Inflammatory macrophage treated with lipopolysaccharide for 4 hours (primary cell): ENCODE measurements at places on chromosomes 1 and 21.

GRCh38 chr1:162360874-162361260 is 15.8 kb downstream of the SPATA46 start:
- DNase-seq, result no peak

GRCh38 chr1:226365831-226366231 is 42.1 kb downstream of the PARP1 start:
- no peak for DNase-seq

DNA sequence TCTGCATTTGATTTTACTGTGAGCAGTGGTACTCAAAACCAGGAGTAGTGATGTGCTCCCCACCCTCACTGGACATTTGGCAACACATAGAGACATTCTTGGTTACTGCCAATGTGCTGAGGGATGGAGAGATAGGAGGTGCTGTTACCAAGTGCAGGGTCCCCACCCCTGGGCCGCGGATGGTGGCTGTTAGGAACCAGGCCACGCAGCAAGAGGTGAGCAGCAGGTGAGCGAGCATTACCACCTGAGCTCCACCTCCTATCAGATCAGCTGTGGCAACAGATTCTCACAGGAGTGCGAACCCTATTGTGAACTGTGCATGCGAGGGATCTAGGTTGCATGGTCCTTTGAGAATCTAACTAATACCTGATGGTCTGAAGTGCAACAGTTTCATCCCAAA is 95.7 kb downstream of the AKT3 start:
- DNase-seq, result no peak

DNA sequence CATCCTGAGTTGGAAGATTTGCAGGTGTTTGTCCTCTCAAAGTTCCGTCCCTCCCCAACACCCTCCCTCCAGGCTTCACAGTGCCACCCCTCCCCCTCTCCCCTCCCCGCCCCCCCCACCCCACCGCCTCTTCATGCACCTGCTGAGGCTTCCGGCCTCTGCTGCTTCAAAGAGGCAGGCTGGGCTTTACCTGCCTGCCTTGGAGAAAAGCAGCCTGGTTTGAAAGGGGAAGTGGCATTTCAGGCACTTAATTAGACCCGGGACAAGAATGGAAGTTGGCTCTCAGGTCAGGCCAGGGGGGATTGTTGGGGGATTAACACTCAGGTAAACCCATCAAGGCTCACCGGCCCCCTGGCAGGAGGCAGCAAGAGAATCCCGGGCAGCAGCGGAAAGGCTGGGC is 21.1 kb downstream of the PAX7 start:
- no peak for DNase-seq

DNA sequence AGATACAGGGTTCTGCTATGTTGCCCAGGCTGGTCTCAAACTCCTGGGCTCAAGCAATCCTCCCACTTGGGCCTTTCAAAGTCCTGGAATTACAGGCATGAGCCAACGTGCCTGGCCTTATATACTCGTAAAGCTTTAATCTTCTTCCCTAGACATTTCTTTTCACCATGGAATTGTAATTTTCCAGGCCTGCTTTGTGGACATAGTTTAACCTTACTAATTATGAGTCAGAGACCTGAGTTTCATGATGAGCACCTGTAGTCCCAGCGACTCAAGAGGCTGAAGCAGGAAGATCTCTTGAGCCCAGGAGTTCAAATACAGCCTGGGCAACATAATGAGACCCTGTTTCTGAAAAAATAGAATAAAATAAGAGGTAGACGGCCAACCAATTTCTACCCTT is 12.3 kb downstream of the PATJ start:
- DNase-seq, result no peak

DNA sequence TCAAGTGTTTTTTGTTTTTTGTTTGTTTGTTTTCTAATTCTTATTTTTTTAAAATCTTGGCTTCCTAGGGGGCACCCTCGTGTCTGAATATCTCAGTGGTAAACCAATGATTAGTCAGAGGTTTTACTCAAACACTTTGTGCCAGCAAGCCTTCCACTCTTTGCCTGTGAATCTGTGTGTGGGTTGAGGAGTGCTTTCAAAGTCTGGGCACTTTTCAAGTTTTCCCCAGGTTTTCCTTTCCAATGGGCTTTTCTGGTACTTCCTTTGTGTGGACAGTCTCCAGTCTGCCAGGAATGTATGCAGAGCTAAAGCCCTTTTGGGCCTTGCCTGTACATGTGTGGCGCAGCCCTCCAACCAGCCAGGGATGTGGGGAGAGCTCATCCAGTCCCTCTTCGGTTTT is 9.7 kb upstream of the PPIE start:
- DNase-seq, result no peak

DNA sequence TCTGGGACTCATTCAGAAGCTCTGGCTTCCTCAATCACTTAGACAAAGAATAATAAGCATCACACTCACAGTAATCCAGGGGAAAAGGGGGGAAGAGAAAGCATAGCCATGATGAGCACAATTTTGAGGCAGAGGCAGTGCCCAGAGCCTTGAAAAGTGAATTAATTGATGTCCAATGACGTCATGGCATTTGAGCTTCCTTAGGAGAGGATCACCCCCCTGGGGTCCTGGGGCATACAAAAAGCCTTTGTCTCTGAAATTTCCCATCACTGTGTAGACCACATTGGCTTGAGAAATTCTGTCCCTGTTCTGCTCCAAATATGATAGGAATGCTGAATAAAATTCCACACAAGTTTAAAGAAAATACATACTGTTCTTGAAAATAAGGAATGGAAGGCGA is 84.3 kb upstream of the COA6 start:
- no peak for DNase-seq

GRCh38 chr21:45536301-45537081 is 5.7 kb downstream of the SLC19A1 start:
- DNase-seq, result no peak

DNA sequence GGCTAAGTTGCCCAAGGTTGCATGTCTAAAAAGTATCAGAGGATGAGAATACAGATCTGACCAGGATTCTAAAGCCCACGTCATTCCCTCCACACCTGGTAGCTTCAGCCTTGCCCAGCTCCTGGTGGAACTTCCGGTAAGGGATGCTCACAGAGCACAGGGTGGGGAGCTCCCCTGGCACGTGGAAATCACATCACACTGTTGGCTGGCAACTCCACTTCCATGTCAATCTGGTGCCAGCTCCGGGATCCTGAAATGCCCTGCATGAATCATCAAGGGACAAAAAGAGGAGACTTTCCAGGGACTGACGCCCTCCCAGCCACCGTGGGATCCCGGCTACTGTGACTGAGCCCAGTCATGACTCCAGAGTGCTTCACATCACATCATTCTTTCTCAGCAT is 12.4 kb upstream of the BCAR3 start:
- no peak for DNase-seq

DNA sequence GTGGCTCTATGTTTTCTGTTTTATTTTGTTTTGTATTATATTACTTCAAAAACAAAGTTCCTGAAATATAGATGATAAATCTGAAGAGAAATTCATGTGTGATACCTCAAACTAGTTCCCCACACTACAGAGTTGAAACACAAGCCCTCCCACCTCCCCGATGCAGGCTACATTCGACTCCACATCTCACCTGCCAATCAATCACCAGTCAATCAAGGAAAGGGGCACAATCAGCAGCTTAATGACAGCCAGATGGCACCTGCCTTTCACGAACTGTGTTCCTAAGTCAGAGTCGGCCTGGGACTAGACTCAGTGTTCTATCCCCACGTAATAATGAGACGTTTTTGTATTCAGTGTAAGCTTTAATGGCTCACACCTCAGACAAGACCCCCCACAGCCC is 313.4 kb downstream of the SPATA17 start:
- DNase-seq, result no peak

DNA sequence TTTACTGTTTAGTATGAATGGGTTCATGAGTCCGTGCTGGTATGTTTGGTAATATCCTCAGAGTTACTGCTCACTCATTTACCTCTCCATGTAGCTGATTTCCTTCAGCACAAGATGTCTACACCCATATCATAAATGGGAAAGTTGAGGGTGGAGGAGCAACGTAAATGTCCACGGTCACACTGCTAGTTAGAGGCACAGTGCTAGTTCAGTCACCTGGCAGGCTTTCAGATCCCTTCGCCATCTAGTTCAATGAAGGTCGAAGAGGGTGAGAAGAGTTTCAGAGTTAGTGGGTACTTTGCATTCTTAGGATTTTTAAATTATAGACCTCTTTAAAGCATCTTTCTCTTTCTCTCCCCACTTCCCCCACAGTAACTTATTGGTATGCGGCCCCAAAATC is 218.8 kb downstream of the ZP4 start:
- no peak for DNase-seq

GRCh38 chr21:39148975-39149374 is 34.3 kb downstream of the PSMG1 start:
- no peak for DNase-seq

- DNase-seq, result no peak
These were observed 21.5 kb downstream of the SEMA6C start for GRCh38 chr1:151124763-151125403.

DNA sequence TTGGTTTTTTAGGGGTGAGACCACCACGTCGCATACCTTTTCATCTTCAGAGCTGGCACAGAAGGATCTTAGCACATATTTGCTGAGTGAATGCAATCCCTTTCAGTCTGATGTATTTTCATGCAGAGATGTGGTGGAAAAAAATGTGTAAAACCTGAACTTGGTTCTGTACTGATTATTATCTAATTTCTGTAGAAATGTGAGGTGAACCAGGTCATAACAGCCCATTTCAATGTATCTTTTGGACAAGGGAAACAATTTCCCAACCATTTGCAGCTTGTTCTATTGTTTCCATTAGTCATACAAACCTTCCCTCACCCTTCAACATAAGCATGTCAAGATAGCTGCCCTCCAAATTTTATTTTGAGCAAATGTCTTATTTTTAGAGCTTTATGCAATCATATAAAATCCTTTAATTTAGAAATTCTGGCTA is 46.8 kb upstream of the RUNX1 start:
- DNase-seq, result no peak

- no peak for DNase-seq
These were observed 466.3 kb downstream of the LMO4 start for GRCh38 chr1:87794788-87795614.

GRCh38 chr1:177847843-177848242 is 122.0 kb downstream of the SEC16B start:
- no peak for DNase-seq

DNA sequence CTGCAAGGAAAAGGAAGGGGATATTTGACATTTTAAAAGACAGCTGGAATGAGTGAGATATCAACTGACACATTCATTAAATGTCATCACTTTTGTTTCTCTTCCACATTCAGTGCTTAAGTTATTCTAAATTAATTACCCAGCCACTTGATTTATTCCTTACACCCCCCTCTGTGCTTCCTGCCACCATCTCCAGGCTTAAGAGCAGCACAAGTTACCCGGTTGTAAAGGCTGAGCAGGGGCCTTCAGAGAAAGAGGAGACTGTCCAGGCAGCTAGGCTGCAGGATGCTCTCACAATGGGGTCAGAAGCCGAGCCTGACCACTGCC is 71.4 kb downstream of the SYT6 start:
- no peak for DNase-seq

- DNase-seq, result peak; percentile 6
These were observed 424.5 kb downstream of the NEGR1 start for GRCh38 chr1:71857862-71858261.
